ENCODE measurements at places on chromosomes 6 and 20.

- no peak for DNase-seq
These were observed 435.0 kb downstream of the HAO1 start for GRCh38 chr20:7505152-7505834.

GRCh38 chr20:5652626-5653553 lies 97.3 kb upstream of the SHLD1 start:
- DNase-seq, result no peak

DNA sequence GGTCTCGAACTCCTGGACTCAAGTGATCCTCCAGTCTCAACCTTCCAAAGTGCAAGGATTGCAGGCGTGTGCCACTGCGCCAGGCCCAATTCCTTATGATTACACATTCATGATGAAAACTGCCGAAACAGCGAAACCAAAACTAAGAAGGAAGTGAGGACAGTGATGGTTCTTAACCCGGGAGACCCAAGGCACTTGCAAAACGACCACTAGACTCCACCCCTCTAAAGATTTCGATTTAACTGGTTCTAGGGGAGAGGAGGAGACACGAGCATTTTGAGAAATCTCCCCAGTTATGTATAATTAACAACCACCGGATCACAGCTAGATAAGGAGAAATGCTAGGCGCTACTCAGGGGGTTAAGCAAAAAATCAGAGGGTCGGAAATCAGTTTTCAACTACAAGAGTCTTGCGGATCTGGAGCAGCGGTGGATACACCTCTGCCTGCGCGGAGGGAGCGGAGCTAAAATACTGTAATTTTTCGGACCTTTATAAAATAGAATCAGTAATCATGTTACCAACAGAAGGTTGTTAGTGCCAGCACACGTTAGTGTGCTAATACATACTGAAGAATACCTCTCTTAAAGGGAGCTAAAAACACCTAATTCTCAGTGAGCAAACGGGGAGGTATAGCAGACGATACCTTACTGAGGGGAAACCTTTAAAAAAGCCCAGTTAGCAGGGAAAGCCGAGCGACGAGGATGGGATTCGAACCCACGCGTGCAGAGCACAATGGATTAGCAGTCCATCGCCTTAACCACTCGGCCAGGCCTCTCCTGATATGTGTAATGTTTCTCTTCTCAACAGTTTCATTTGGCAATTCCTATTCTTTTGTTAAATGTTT lies 60.0 kb upstream of the BTN3A2 start:
- peak; percentile 91 for DNase-seq

DNA sequence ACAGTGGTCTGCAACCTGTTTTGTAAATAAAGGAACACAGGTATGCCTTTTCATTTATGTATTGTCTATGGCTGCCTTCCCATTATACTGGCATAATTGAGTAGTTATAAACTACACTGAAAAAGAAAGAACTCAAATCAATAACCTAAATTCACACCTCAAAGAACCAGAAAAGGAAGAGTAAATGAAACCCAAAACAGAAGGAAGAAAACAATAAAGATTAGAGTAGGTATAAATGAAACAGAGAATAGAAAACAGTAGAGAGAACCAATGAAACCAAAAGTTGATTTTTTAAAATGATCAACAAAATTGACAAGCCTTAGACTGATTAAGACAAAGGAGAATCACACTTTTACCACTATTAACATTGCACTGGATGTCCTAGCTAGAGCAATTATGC lies 34.7 kb downstream of the FAM184A start:
- DNase-seq, result no peak

- no peak for DNase-seq
These were observed 195.7 kb downstream of the COL19A1 start for GRCh38 chr6:70062010-70062409.

DNA sequence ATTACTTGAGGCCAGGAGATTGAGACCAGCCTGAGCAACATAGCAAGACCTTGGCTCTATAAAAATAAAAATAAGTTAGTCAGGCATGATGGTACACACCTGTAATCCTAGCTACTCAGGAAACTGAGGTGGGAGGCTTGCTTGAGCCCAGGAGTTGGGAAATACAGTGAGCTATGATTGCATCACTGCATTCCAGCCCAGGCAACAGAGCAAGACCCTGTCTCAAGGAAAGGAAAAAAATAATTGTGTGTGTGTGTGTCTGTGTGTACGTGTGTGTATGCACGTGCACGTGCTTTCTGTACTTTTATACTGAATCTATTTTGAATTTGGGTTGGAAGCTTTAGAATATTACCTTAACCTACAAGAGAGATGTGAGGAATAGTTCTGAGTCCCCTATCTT lies 58.9 kb downstream of the KIZ start:
- DNase-seq, result no peak

DNA sequence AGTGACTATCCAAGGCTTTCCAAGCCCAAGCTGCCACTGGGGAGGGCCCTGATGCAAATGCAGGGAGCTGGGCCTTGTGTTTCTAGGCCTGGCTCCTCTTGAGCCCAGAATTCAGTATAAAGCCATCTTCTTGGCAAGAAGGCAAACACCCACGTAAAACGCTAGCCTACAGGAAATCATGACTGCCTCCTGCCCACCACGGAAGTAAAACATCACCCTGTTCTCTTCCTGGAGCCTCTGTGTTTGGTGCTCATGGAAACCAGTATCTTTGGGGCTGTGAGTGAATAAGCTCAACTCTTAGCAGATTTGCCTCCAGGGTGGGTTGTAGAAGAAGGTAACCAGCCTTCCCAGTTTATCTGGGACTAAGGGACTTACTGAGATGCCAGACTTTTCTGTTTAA lies 271.0 kb downstream of the ZNF217 start:
- peak; percentile 27 for DNase-seq

GRCh38 chr6:169520104-169520503 lies 181.7 kb downstream of the WDR27 start:
- no peak for DNase-seq

DNA sequence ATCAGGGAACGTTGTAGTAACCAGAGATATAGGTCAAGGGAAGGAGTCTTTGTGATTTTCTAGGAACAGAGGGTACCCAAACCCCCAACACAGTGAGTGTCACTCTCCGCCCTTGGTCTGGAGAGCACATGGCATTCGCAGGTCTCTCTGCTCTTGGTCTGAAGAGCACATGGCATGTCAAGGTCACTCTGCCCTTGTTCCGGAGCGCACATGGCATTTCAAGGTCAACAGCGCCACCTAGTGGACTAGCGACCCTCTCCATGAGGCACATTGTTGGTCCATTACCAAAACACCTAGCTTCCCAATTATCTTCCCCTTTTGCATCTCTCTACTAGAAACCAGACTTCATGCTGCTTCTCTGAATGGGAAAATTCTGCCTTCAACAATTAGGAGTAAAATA lies 260.0 kb downstream of the C6orf118 start:
- DNase-seq, result peak; percentile 62

- no peak for DNase-seq
These were observed 2.8 kb downstream of the HUS1B start for GRCh38 chr6:654136-654535.

DNA sequence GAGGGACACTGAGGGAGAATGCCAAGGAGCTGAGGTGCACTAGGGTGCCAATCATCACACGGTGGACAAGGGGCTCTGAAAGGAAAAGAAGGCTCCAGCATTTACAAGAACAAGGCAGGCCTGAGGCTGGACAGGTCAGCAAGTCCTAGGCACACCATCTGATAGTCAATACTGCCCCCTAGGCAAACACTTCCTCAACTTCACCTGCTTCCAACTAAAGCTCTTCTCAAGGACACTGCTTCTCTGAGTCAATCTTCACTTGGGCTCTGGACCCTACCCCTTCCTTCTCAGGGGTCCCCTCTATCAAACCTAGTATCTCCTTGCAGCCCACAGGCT lies 37.7 kb upstream of the SLC4A11 start:
- peak; percentile 19 for DNase-seq

DNA sequence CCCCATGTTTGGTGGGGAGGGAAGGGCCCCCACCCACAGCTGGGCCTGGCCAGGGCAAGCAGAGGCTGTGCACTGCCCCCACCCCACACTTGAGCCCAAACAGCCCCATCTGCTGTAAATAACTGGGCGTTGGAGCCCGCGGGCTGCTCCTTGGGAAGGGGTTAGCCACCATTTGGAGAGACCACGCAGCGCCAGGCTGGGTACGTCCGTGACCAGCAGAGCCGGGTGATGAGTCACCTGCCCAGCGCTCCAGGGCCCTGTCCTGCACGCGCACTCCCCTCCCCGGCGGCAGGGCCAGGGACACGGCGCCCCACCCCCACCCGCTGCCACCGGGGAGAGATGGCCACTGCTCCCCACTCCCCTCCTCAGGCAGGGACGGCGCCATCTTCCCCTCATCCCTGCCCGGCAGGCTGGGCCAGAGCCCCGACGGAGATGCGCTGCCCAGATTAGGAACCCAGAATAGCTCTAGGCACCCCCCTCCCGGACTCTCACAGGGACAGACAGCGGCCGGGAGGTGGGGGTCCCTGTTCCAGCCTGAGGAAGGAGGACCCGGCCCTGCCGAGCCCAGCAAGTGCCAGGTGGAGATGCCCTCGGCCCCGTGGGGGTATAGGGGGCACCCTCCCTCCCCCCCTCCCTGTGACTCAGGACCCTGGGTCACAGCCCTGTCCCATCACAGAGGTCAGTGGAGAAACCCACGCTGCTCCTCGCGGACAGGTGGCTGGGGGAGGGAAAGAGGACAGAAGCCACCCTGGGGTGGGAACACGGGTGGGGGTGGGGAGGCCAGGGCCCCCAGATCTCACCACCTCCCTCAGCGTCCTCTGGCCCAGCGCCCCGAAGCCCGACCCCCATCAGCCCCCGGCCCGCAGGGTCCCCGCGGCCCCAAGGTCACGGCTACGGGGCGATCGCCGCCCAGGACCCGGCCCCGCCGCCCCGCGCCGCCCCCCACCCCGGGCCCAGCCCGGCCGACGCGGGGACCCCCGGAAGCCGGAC lies 642 bp downstream of the EEF1A2 start:
- DNase-seq, result no peak

DNA sequence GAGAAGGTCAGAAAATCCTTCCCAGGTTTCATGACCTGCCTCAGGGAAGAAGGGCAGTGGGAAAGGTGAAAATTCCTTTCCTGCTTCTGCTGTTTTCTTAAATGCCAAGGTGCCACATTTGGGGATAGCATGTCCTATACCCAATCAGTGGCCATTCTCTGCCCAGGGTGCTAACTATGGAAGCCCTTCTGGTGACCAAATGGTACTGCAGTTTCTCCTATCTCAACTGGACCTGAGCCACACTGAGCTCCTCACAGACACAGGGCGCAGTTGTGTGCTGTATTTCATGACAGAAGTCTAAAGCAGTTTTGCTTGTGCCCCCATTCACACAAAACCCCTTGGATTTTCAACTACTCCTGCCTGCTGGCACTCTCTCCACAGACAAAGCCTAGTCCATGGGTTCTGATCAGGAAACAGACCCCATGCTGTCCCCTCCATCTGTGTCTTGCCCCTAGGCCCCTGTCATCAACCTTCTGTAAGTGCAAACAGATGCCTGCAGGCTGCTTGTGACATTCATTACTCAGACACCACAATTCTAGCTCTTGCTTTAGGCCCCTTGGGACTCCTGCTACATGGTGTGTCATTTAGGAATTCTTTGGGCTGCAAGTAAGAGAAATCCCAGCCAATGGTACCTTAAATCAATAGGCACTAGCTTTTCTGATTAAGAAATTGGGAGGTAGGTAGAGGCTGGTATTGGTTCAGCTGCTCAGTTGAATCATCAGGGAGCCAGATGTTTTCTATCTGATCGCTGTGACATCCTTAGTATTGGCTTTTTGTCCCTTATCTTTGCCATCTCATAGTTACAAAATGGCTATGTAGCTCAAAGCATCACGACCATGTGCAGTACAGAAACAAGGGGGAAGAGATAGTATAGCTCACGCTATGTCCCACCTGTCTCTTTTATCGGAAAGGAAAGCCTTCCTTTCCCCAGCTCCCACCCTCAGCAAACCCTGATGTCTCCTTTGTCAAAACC lies 147.8 kb downstream of the CD83 start:
- DNase-seq, result no peak

Data from activated CD4-positive, alpha-beta T cell treated with anti-CD3 and anti-CD28 coated beads, Interleukin-2, Interleukin-6, amounts not matched to agents 100 ng/mL and 50 ng/mL, durations not matched to agents 16 hours and 8 hours (primary cell).